ENCODE measurements at places on chromosomes 2 and 18. TPM values are rescaled to one million over a fixed set of nuclear protein-coding genes. Genes with fewer than 3 reads are reported as not detected.

The HOXD12 gene
- total RNA-seq: not detected

The SCYGR4 gene
- not detected for total RNA-seq

The IL1RN gene
- total RNA-seq: 0.66 TPM

The POTEI gene
- total RNA-seq: 1.2 TPM

The ACVR1 gene
- 31.5 TPM for total RNA-seq

The ZNF385B gene
- total RNA-seq: 4.5 TPM

The ACADL gene
- 27.5 TPM for total RNA-seq

The PCARE gene
- total RNA-seq: not detected

The TTC21B gene
- total RNA-seq: 54.3 TPM

The RND3 gene
- total RNA-seq: 89.1 TPM

The MYCN gene
- 0.32 TPM for total RNA-seq

DNA sequence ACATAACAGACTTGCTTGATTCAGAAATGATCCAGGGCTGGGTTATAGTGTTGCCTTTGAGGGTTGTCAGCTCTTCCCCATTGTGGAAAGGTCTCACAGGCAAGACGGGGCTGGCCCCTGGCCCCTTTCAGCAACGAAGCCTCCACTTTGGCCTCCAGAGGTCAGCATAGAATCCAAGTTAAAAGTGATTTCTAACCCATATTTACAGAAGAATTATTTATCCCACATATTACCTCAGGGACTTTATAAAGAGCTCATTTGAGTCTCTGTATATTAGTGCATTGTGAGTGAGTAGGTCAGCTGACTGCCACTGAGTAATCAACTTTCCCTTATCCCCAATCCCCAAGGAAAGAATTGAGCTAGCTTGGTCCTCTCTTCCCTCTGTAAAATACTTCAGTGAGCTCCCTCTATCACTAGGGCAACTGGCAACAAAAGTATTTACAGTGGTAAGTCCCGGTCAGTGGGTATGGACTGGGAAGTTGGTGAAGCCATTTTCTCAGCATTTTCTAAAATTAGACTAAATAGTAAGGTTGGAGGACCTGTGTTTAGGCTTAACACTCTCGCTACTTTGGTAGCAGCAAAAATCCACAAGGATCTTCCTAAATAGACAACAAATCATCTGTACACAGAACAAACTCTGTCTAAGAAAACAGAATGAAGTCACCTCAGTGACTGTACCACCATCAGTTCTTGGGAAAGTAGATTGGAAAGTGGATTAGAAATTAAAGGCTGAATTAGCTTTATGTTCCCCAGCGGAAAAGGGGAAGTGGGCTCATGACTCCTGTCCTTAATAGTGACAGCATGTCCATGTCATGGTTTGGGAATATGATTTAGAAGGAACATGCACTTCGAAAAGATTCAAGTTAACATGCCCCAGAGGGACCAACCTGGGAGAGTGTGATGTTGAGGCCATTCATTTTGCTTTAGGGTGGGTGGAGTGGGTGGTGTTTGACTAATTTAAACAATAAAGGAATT lies 171.0 kb upstream of the SIX3 start:
- no peak for DNase-seq

DNA sequence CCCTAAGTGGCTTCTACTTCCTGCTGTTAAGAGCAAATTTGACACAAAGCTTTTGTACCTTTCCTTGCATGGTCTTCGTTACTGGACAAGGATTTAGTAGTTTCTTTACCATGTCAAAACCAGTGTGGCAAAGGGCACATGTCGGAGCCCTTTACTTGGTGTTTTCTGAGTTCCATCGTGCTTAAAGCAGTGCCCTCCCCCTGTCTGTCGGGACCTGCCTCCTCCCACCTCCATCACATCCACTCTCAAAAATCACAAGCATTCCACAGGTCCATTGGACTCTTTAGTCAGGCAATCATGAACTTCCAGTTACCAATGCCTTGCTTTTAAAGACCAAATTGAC lies 763 bp downstream of the CCDC141 start:
- no peak for DNase-seq

DNA sequence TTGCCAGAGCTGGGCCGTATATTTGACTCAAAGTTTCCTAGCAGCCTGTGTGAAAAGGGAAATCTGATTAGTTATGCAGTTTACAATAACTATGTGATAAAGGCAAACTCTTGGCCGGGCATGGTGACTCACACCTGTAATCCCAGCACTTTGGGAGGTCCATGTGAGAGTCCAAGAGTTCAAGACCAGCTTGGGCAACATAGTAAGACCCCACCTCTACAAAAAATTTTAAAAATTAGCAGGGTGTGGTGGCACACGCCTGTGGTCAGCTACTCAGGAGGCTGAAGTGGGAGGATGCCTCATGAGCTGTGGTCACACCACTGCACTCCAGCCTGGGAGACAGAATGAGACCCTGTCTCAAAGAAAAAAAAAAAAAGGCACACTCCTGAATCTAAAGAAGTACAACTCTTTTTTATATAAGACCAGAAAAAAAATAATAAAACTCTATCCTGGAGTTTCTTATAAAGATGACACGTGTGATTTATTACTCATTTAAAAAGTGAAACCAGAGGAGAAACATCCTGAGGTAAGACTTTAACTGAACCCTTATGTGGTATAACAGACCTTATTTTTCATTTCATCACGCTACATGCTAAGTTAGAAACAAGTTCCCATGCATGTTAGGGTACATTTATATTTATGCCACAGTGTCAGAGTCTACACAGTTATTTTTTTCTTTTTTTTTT lies 32.6 kb upstream of the KCMF1 start:
- DNase-seq: no peak

DNA sequence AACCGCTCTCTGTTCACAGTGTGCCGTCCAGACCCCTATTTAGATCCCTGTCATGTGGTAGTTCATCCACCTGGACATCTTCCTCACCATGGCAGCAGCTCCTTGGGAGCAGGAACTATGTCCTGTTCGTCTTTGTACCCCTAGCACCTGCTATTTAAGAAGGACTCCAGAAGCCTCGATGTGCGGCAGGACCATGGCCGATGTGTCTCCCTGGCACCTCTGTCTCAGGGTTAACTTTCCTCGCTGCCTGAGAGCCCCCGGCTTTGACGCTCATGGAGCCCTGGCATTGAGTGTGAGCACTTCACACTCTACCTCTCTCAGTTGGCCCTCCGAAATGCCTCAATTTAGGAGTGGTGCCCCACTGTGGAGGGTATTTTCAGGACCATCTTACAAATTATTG lies 152.0 kb downstream of the FAM210A start:
- no peak for DNase-seq

- no peak for DNase-seq
These were observed 680 bp upstream of the FHOD3 start for GRCh38 chr18:36296650-36297416.

GRCh38 chr2:148901142-148901541 lies 26.1 kb downstream of the KIF5C start:
- DNase-seq: no peak

GRCh38 chr2:16209799-16210198 lies 269.4 kb downstream of the MYCN start:
- no peak for DNase-seq

- DNase-seq: no peak
These were observed 741.3 kb upstream of the RAB6C start for GRCh38 chr2:129237966-129238725.

GRCh38 chr2:143177096-143177786 lies 48.0 kb downstream of the ARHGAP15 start:
- no peak for DNase-seq

- no peak for DNase-seq
These were observed 3.8 kb upstream of the TMSB10 start for GRCh38 chr2:84901593-84902120.

DNA sequence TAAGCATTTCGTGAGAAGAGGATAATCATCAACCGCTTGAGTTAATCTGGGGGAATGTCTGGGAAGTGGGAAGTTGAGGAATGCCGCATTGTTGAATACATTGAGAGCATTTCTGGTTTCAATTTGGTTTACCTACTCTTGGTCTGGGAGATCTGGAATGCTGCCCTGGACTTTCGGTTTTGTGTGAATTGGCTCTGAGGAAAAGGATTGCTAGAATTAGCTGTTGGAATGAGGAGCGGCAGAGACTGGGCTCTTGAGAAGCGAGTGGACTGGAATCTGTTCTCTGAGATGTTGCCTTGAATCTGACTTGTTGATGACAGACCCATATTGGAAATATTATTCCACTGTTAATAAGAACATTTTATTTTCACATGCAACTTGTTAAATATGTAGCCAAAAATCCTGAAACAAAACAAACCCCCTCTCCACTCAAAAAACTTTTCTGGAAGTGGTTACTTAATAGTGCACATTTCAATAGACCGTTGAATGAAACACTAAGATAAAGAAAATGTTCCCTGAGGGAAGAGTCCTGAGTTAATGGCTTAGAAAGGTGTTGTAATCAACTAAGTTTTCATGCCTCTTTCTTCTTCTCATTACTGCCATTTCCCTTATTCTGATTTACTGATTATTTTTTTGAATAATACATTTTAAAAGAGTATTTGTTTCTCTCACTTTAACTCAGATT lies 50.8 kb downstream of the PTPRM start:
- no peak for DNase-seq

DNA sequence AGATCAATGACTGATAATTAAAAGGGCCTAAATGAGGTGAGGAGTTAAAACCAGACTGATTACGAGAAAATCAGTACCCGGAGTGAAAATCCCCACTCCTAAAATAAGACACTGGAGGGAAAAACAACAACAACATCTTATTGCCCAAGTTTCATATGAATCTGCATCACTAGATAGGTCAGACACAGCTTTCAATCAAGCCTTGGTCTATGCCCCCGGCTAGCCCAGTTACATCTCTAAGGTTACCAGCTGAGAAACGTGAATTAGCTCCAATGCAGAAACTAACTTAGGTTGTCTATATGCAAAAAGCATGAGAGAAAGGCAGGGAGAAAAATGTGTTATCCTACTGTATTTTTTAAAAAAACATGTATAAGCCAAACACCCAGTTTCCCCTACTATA lies 53.7 kb downstream of the ROCK2 start:
- no peak for DNase-seq

- DNase-seq: peak; percentile 82
These were observed 15.0 kb downstream of the HS1BP3 start for GRCh38 chr2:20635675-20636584.

GRCh38 chr2:136306836-136307235 lies 188.9 kb upstream of the CXCR4 start:
- DNase-seq: no peak

DNA sequence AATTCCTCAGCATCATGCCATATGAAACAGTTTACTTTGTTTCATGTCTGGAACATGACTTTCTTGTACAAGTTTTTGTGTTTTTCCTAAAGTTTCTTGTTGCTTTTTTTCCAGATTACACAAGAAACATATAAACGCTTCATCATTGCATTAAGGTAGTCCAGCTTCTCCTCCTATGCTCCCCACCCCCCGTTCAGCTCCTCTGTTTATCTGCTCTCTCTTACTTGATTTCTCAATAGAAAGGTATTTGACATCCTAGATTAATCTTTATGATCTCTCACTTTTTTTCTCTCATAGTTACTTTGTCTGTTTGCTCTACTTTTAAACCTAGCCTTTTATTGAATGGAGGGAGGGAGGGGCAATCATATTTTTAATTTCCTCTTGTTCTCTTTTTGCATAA lies 25.4 kb downstream of the SLC40A1 start:
- DNase-seq: no peak

DNA sequence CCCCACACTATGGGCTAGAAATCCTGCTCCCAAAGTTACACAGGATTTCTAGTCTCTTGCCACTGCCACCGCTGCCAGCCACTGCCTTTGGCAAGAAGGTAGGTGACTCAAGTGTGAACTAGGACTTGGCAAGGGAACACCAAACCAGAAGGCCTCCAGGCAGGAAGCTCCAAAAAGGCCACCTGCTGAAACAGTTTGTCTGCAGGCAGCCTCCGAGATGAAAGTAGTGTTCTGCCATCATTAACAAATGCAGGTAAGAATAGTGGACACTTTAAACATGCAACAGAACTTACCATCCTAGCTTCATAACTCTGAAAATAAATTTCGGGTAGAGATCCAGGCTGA lies 3.9 kb downstream of the ANKRD44 start:
- DNase-seq: peak; percentile 65

GRCh38 chr2:9286554-9287399 lies 80.2 kb downstream of the ASAP2 start:
- no peak for DNase-seq

GRCh38 chr2:202038471-202039277 lies 5.0 kb downstream of the FZD7 start:
- no peak for DNase-seq

DNA sequence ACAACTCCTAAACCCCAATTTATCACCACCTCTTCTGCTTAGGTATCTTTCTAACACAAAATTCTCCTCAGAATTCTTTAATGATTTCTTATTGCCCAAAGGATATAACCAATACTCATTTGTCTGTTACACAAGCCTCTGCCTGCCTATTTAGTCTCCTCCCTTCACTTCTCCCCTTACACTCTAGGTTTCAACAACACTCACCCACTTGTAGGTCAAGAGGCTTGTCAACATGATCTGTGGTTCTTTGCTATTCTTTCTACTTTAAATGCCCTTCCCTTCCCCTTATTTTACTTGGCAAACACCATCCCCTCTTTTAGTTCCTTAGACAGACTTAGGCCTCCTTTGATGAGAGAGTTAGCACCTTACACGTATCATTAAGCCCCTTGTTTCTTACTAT lies 69.0 kb upstream of the C2orf15 start:
- DNase-seq: no peak

- peak; percentile 89 for DNase-seq
These were observed 80.4 kb downstream of the TNS1 start for GRCh38 chr2:217922101-217923006.

- no peak for DNase-seq
These were observed 983.0 kb upstream of the SLC39A10 start for GRCh38 chr2:194674043-194674442.

- no peak for DNase-seq
These were observed 21.1 kb downstream of the CPS1 start for GRCh38 chr2:210577263-210578071.

DNA sequence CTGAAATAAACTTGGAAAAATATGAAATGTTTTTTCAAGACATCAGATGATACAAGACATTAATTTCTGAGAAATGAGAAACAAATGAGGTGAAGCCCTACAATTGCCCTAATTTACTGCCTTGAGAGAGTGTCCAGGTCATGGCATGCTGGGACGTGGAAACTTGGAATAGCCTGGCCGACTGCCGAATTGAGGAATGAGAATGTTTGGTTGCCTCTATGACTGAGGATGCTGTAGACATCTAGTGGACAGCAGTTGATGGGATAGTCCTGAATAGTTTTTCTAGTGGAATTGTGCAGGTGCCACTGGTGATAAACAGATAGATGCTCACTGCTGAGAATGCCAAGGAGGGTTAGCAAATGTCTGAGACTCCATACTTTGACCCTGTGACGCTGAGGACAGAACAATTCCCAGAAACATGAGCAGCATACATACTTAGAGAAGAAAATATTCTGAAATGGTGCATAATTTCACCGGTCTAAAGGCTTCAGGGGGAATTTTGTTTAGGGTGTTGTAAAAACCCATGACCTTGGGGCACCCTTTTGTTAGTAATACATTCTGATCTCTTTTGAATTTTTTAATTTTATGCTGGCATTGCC lies 56.5 kb upstream of the CWC22 start:
- DNase-seq: no peak

GRCh38 chr2:102206666-102207341 lies 20.0 kb downstream of the IL1RL2 start:
- peak; percentile 53 for DNase-seq

GRCh38 chr2:19819097-19820065 lies 82.4 kb downstream of the TTC32 start:
- no peak for DNase-seq

- DNase-seq: no peak
These were observed 90.9 kb downstream of the MYCN start for GRCh38 chr2:16031058-16031847.

Measured in breast epithelium (tissue), 4 donors.